Stimulated activated CD4-positive, alpha-beta T cell treated with anti-CD3 and anti-CD28 coated beads, TNF-alpha, amount 100 ng/mL, for 4 hours (primary cell): ENCODE measurements at places on chromosomes 7 and 10.

DNA sequence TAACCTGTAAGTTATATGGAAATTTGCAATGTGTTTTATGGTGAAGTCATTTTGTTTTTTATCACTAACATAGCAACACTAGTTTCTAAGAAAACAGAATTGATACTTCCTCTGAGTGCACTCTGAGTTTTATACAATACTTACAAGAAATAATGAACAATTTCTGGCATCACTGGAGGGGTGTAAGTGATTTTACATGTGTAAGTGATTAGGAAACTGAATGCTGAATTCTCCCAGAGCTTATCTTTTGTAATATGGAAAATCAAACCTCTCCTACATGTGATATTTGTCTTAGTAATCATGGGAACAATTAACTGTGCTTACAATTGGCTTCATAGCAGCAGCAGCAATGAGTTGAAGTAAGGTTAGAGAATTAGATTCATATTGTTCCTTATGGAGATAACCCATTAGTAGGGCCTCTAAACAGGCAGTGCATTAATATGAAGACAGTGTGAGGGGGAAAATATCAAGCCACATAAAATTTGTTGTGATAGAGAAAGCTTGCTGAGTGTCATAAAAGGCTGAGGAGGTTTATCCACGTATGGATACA is 37.4 kb downstream of the SEMA3C start:
- no peak for DNase-seq

GRCh38 chr10:79496896-79497295 is 15.4 kb upstream of the EIF5AL1 start:
- no peak for DNase-seq

GRCh38 chr10:77207828-77208185 is 429.8 kb downstream of the KCNMA1 start:
- no peak for DNase-seq

DNA sequence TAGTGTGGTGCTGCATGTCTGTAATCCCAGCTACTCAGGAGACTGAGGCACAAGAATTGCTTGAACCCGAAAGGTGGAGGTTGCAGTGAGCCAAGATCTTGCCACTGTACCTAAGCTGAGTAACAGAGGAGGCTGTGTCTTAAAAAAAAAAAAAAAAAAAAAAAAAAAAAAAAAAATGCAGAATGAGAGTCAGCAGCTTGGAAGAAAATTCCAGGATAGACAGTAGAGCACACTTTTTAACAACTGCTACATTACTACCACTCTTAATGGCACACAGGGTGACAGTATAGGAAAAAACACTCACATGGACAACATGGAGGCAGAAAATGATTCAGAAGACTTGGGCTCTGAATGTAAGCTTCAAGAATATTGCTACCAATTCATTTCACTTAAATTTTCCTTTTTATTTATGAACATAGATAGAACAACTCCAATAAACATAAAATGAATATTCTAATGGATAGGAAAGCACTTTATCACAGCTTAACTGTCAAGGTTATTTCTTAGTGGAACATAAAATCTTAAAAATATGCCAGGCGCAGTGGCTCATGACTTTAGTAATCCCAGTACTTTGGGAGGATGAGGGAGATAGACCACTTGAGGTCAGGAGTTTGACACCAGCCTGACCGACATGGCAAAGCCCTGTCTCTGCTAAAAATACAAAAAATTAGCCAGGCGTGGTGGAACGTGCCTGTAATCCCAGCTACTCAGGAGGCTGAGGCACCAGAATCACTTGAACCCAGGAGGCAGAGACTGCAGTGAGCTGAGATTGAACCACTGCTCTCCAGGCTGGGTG is 31.5 kb downstream of the CHCHD3 start:
- DNase-seq, result no peak

DNA sequence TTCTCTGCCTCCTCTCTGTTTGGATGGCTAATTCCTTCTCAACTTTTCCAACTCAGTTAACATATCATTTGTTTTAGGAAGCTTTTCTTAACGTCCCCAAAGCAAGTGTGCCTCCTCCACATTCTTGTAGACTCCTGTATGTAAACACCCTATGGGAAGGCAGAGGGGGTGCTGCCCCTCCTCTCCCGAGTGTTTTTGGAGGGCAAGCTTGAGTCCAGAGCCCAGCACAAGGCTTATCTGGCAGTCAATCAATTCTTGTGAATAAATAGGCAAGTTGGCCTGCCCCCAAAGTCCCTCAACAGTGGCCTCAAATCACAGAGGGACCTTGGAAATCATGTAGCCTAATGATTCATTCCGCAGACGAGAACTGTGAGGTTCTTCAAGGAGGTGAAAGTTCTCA is 305.6 kb downstream of the RPS24 start:
- DNase-seq, result no peak

- no peak for DNase-seq
These were observed 249.3 kb upstream of the KCND2 start for GRCh38 chr7:120023494-120024167.

DNA sequence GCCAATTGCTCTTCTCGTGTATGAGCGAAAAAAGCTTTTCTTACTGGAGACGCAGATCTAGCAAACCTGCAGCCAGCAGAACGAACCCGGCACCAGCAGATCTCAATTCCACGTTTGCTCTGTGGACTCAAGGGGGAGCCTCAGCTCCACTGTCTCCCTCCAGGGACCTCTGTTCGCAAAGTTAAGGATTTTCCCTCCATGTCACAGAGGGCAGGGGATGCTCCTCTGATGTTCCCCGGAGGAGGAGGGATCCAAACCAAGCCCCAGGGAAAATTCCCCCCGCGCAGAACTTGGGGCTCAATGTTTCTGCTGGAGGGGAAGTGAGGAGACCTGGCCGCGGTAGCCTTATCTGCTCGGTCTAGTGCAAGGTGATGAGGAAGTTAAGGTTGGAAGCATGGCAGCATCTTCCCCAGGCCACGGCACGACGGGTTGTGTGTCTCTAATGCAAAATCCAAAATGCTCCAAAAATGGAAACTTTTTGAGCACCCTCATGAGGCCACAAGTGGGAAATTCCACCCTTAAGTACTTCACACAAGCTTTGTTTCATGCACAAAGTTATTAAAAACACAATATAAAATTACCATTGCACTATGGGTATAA is 9.0 kb downstream of the IQCE start:
- no peak for DNase-seq

DNA sequence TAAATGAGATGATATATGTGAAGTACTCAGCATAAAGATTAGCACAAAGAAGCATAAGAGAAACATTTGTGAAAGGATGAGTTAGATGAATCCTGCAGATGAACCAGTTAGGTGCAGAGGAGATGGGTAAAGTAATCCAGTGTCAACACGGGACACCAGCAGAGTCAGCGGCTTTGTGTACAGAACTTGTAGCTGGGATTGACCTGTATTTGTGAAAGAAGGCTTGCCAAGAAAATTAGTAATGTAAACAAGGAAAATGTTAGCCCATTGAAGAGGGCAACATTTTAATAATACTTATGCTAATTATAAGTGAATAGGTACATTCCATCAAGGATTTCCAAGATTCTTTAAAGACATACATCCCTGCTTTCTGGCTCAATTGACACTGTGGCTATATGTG is 255.7 kb downstream of the PTEN start:
- no peak for DNase-seq

- DNase-seq, result no peak
These were observed 215.1 kb downstream of the STK31 start for GRCh38 chr7:23925088-23925487.

DNA sequence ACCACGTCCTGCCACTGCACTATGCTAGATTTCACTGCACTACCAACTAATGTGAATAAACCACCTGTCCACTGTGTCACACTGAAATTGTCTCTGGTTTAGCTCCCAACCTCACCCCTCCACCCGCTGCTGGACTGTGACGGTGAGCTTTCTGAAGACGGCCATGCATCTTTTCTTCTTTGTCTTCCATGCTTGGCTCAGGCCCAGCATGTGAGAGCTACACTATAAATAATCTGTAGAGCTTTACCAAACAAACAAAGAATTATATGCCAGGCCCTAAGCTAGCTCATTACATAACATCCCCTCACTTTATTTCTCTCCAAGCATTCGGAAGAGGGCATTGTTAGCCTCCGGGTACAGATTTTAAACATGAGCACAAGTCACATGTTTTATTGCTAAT is 633.2 kb downstream of the TNS3 start:
- no peak for DNase-seq

GRCh38 chr7:155265144-155265543 is 32.5 kb upstream of the INSIG1 start:
- no peak for DNase-seq

GRCh38 chr10:119457966-119458766 is 84.4 kb downstream of the RGS10 start:
- DNase-seq, result no peak

GRCh38 chr10:47077386-47077785 is 166.2 kb downstream of the PTPN20 start:
- DNase-seq, result no peak

- DNase-seq, result no peak
These were observed 273.2 kb upstream of the ZNF32 start for GRCh38 chr10:43921881-43922280.

DNA sequence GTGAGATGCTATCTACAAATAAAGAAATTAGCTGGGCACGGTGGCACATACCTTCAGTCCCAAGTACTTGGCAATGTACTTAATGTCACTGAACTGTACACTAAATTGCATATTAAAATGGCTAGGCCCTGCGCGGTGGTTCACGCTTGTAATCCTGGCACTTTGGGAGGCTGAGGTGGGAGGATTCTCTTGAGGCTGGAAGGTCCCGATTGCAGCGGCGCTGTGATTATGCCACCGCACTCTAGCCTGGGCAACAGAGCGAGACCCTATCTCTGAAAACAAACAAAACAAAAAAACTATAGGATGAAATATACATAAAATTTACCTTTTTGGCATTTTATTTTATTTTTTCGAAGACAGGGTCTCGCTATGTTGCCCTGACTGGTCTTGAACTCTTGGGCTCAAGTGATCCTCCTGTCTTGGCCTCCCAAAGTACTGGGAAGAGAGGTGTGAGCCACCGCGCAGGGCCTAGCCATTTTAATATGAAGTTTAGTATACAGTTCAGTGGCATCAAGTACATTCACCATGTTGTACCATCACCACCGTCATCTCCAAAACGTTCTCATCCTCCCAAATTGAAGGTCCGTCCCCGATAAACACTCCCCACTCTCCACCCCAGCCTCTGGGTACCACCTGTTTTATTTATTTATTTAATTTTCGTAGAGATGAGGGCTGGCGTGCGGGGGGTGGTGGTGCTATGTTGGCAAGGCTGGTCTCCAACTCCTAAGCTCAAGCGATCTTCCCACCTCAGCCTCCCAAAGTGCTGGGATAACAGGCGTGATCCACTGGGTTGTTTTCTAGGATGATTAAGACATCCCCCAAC is 1.3 kb upstream of the EIF3B start:
- DNase-seq, result no peak

DNA sequence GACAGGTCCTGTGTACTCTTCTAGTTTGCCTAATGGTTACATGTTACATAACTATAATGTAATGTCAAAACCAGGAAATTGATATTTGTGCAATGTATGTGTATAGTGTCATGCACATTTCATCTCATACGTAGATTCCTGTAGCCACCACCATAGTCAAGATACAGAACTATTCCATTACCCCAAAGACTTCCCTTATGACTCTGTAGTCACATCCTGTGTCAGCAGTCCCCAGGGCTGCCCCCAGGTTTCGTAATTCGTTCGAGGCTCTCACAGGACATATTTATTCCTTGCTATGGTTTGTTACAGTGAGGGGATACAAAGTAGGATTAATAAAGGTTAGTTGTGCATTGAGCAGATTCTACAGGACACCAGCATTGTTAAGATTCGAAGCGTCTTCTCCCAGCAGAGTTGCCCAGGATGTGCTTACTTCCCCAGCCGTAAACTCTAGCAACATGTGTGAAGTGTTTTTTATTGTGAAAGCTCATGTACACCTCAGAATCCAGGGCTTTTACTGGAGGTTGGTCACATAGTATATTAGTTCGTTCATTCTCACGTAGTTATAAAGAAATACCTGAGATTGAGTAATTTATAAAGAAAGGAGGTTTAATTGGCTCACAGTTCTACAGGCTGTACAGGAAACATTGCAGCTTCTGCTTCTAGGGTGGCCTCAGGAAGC is 18.6 kb downstream of the RABGEF1 start:
- no peak for DNase-seq

DNA sequence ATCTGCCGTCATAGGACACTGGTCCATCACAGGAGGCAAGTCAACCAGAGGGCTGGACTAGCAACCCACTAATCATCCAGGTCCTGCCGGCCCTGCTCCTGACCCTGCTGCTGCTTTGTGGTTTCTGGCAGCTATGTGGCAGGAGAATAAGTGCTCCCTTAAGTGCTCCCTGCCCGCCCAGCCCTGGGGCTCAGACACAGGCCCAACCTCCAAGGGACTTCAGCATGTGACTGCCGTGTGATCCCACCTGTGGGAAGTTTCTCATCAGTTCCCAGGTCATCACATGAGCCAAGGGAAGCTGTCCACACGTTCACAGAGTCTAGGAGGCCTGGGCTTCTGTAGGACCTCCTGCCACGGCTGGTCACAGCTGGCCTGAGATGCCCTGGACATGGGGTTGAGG is 34.2 kb upstream of the ZNF488 start:
- DNase-seq, result no peak
